Nephron progenitor cell (in vitro differentiated cells): ENCODE measurements at places on chromosomes 13 and 19.

DNA sequence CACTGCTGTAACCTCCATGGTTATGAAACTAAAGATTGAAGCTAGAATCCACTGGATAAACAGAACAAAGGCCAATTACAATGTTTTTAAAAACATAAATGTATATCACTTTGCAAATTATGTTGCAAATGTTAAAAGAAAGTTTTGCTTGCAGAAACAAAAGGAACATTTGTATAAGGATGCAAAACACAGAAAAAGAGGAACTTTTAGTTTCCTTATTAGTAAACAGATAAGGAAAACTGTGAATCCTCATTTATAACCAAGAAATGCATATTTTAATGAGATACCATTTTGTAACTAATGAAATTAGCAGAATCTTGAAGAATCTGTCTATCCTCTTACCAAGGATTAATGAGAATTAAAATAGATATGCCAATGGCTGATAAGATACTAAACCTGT lies 32.3 kb downstream of the LPAR6 start:
- DNase-seq, result no peak

- DNase-seq, result no peak
These were observed 45.2 kb downstream of the SCEL start for GRCh38 chr13:77580748-77581147.

GRCh38 chr13:22114630-22115311 lies 443.9 kb downstream of the FGF9 start:
- DNase-seq, result peak; percentile 33

- DNase-seq, result no peak
These were observed 3.3 kb upstream of the NAPA start for GRCh38 chr19:47518139-47518538.

- DNase-seq, result no peak
These were observed 251.1 kb downstream of the EFNB2 start for GRCh38 chr13:106284358-106284757.

DNA sequence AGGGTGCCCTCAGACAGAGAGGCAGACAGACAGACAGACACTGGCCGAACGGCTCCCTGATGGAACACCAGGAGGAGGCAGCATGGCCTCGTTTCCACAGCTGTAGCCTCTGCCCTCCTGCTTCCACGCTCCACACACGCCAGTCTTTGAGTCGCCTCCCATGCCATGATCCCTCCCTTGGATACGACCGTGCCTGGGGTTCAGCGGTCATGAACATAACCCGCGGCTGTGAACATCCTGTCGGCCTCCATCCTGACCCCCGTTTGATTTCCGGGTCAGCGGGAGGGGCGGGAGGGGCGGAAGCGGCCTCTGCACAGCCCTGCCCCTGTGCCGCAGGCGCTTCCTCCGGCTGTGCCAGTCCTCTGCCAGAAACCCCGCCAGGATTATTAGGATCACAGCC lies 23.4 kb downstream of the GP6 start:
- DNase-seq, result no peak

DNA sequence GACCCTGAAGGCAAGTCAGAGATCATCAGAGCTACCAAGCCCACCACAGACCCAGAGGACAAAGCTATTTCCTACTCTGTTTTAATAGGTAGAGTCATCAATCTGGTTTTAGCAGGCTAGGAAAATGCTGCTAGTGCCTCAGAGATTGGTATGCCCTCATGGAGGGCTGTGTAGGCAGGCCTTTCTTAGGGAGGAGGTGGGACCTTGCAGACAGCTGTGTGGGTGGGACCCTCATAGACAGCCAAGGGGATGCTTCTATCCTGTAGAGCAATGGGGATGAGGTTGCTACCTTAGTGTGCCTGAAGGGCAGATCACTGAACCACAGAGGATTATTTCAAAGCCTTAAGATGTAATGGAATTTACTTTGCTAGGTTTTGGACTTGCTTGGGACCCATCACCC lies 534.9 kb upstream of the KLF12 start:
- DNase-seq, result no peak

GRCh38 chr19:42191330-42191729 lies 26.1 kb downstream of the DEDD2 start:
- no peak for DNase-seq

GRCh38 chr19:6613711-6614110 lies 22.8 kb upstream of the CD70 start:
- no peak for DNase-seq

GRCh38 chr19:35231956-35232645 lies 3.6 kb upstream of the FAM187B start:
- no peak for DNase-seq

DNA sequence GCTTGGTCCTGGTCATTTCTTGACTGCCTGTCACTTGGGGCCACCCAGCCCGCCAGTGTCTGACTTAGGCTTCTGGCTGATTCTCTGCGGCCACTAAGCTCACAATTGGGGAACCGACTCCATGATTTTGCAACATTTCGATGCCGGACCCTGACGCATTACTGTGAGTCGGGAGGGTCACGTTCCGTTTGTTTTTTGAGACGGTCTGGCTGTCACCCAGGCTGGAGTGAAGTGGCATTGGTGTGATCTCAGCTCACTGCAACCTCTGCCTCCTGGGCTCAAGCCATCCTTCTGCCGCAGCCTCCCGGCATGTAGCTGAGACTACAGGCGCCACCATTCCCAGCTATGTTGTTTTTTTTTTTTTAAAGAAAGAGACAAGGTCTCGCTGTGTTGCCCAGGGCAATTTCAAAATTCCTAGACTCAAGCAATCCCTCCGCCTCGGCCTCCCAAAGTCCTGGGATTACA lies 3.2 kb upstream of the ADAT3 start:
- no peak for DNase-seq

GRCh38 chr19:46133101-46133627 lies 8.7 kb upstream of the IGFL3 start:
- DNase-seq, result peak; percentile 30

DNA sequence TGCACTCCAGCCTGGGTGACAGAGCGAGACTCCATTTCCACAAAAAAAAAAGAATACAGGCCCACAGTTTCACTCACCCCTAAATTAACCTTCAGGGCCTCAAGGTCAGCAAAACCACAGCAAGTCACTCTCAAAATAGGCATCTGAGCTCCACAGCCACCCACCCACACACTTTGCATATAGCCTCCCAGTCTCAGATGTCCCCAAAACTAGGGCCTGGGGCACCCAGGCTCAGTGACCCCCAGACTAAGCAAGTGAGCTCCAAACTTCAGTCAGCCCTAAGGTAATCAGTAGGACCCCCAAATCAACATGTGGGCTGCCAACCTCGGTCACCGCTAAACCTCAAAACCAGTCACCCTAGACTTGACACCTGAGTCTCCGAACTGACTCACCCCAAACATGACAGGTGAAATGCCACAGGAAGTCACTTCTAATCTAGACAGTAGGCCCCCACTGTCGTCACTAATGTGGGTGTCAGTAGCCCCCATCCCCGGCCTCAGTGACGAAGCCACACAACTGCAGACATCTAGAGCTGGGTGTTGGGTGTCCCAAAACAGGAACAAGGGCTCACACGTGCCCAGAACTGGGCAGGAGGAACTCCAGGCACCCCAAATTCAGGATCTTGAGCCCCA lies 13.9 kb downstream of the RABAC1 start:
- no peak for DNase-seq

GRCh38 chr13:28494778-28495537 lies at the start of gene FLT1:
TSS of gene FLT1 (minus strand) at chr13:28495128. CDS start at chr13:28494843, 285 bp downstream.
- DNase-seq, result peak; percentile 71

- no peak for DNase-seq
These were observed 38.3 kb downstream of the ABCC4 start for GRCh38 chr13:95262837-95263384.

GRCh38 chr19:6223461-6224307 lies 56.1 kb downstream of the MLLT1 start:
- no peak for DNase-seq

DNA sequence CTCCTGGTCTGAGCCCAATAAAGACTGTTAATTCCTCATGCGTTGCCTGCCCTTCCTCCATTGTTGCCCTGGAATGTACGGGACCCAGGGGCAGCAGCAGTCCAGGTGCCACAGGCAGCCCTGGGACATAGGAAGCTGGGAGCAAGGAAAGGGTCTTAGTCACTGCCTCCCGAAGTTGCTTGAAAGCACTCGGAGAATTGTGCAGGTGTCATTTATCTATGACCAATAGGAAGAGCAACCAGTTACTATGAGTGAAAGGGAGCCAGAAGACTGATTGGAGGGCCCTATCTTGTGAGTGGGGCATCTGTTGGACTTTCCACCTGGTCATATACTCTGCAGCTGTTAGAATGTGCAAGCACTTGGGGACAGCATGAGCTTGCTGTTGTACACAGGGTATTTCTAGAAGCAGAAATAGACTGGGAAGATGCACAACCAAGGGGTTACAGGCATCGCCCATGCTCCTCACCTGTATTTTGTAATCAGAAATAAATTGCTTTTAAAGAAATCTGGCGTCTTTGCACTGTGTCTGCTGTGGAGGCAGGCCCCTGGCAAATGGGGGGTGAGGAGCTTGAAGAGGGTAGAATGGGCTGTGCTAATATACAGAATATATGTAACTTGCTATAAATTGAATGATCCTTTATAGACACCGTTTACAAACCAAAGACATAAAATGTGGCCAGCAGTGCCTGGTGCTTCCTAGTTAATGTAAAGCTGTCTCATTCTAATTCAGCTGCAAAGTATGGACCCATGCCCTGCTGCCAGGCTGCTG lies 4.2 kb upstream of the RPS11 start:
- no peak for DNase-seq

- DNase-seq, result no peak
These were observed 338.6 kb downstream of the FGF9 start for GRCh38 chr13:22009500-22009899.

- DNase-seq, result peak; percentile 18
These were observed 12.1 kb upstream of the DACH1 start for GRCh38 chr13:71879129-71879535.

- DNase-seq, result no peak
These were observed 18.6 kb upstream of the RASA3 start for GRCh38 chr13:114151031-114151430.

GRCh38 chr19:45638930-45639729 lies at the start of gene EML2:
TSS of gene EML2 (minus strand) at chr19:45639397. CDS start at chr19:45639376, 21 bp downstream.
- peak; percentile 83 for DNase-seq

- no peak for DNase-seq
These were observed 21.7 kb downstream of the VSTM2B start for GRCh38 chr19:29547361-29547960.

DNA sequence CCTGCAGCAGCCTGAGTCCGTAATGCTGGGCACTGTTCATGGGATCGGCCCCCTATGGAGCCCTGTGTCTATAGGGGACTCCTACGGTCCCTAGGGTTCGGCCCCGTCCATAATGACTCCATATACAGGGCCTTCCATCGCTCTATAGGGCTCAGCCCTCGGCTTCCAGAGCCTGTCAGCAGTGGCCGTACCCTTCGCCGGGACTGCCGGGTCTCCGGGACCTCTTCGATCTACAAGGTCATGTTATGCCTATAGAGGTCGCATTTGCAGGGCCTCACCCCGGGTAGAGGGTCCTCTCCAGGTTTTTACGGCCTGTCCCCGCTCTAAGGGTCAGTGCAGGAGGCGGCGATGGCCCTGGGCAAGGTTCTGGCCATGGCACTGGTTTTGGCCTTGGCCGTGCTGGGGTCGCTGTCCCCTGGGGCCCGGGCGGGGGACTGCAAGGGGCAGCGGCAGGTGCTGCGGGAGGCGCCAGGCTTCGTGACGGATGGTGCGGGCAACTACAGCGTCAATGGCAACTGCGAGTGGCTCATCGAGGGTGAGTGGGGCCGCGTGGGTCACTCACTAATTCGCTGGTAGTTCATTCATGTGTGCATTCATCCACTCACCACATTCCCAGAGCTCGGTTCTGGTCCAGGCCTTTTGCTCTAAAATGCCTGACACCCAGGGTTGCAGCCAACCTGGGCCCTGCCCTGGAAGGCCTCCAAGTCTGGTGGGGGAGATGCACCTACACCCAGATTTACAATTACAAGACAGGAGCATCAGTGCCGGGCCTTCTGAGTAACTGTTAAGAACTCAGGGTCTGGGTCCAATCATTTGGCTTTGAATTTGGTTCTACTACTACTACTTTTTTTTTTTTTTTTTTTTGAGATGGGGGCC lies 699 bp downstream of the MEGF8 start:
- peak; percentile 50 for DNase-seq

DNA sequence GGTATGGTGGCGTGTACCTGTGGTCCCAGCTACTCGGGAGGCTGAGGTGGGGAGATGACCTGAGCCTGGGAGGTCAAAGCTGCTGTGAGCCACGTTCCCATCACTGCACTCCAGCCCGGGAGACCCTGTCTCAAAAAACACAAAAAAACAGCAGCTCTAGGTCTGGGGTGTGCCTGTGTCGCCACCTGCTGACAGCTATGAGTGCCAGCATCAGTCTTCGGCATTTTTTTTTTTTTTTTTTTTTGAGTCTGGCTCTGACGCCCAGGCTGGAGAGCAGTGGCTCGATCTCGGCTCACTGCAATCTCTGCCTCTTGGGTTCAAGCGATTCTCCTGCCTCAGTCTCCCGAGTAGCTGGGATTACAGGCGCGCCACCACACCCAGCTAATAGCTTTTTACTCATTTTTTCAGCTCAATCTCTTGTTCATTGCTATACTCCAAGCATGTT lies 10.1 kb downstream of the AP2S1 start:
- peak; percentile 61 for DNase-seq

DNA sequence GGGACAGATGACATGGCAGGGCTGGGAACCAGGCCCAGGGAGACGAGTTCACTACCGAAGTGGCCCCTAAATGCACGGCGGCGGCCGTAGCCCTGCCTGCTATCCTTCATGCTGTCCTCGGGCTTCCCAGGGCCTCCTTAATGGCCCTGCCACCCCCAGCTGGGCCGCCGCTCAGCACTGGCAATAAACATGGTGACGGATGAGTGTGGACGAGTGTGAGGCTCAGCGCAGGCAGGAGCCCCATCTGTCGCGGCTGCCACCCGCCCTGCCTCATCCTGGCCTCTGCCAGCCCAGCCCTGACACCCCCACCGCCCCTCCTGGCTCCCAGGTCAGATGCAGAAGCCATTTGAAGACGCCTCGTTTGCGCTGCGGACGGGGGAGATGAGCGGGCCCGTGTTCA lies 13.6 kb downstream of the PIN1 start:
- DNase-seq, result peak; percentile 62

- DNase-seq, result no peak
These were observed 3.7 kb upstream of the CNN1 start for GRCh38 chr19:11534948-11535347.

DNA sequence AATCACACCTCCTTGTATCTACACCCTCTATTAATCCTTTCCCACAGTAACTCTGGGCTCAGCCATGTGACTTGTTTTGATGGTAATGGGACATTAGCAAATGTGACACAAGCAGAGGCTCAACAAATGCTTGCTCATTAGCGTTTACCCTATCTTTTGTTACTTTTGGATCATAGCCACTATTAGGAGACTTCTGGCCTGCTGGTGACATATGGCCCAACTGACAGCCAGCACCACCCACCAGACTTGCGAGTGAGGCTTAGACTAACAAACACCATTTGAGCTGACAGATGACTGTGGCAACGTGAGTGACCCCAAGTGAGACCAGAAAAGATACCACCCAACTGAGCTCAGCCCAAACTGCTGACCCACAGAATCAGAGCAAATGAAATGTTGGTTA lies 154.1 kb downstream of the OLFM4 start:
- DNase-seq, result no peak

DNA sequence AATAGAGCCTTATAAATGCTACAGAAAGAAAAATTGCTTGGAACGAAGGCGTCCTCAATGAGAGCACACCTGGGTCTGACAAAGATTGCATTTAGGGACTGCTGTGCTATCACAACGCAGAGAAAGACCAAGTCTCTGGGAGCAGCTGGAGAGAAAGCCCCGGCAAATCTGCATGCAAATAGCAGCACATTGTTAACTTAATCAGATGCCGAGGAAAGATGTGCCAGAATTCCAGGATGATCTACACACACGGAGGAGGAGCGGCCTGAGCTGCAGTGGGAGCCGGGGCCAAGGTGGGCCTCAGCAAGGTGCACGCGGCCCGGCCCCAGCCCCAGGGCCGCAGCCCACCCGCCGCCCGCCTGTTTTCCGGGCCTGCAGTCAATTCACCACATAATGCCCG lies 1.4 kb downstream of the ZNF536 start:
- DNase-seq, result no peak
